ENCODE measurements at places on chromosomes 11 and 22. TPM values are rescaled to one million over a fixed set of nuclear protein-coding genes. Genes with fewer than 3 reads are reported as not detected.

Gene HBE1
- not detected for total RNA-seq

Gene RIMBP3B
- 0.81 TPM for total RNA-seq

Gene OR52I1
- not detected for total RNA-seq

Gene DKK3
- not detected for total RNA-seq

Gene C11orf86
- not detected for total RNA-seq

Gene TRMT2A
- total RNA-seq, result 75.2 TPM

- peak; percentile 36 for DNase-seq
Observed at GRCh38 chr22:40285513-40285912, 60.8 kb upstream of the ADSL start.

- no peak for DNase-seq
Observed at GRCh38 chr11:74493791-74494630, 487 bp upstream of the LIPT2 start.

GRCh38 chr11:130560000-130560780 lies 111.7 kb downstream of the ADAMTS15 start:
- no peak for DNase-seq

GRCh38 chr11:110762590-110762989 lies 50.4 kb upstream of the ARHGAP20 start:
- DNase-seq, result no peak

- no peak for DNase-seq
Observed at GRCh38 chr22:27073601-27074425, 416.4 kb downstream of the MIAT start.

GRCh38 chr22:33717694-33718396 lies 202.4 kb downstream of the LARGE1 start:
- no peak for DNase-seq

DNA sequence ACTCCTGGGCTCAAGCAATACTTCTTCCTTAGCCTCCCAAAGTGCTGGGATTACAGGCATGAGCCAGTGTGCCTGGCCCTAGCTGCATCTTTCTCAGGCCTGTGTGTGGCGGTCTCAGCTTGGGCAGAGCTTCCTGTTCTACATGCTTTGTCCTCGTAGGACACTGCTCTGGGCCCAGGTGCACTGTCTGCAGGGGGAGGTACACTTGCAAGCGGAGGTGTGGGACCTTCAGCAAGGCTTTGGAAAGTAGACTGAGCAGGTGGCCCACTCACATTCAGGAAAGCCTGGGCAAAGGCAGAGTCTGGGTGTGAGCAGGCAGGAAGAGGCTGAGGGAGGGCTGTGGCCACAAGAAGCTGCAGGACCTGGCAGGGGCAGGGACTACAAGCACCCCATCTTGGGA lies 33.6 kb upstream of the SUSD2 start:
- no peak for DNase-seq

DNA sequence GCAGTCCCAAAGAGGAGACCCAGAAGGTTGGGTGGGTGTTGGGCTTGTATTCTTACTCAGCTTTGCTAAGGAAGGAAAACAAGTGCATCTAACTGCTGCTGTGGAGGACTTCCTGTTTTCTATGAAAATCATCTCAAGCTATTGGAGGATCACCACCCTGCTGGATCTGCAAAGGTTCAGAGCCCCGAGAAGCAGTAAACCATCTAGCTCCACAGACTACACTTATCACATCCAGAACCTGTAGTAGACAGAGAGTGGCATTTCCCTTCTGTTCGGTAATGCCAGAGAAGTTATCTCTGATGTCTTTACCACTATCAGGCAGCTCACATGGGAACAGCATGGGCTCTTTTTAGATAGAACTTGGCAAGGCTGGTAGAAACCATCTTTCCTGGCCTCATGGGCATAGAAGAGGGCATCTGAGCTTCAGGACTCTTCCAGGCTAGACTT lies 21.7 kb downstream of the KCNJ1 start:
- DNase-seq, result no peak

DNA sequence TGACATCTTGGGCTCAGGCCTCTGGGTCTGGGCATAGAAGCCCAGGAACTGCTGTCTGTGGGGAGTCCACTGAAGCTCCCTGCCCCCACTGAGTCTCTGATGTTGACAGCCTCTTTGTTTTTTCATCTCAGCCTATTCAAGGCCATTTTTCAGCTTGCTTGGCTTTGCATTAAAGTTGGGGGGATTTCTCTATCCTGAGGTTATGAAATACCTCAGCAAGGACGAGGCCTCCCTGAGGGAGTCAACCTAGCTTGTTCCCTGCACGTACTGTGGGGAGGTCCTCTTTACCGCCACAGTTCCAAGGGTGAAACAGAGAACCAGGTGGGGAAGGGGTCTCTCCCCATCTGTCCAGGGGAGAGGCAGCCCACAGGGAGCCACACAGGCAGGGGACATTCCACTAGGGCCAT lies 8.4 kb downstream of the KCNQ1OT1 start:
- no peak for DNase-seq
